ENCODE measurements at places on chromosomes 11 and 22.
A peak's percentile ranks its signal among the peaks of the same experiment; 100 is the strongest.

- no peak for DNase-seq
These were observed 50.9 kb downstream of the AP2A2 start for GRCh38 chr11:976431-977160.

GRCh38 chr11:114001416-114001815 lies 26.5 kb downstream of the HTR3A start:
- no peak for DNase-seq

GRCh38 chr11:12245091-12245490 lies 132.3 kb upstream of the PARVA start:
- DNase-seq, result no peak

GRCh38 chr11:63551091-63551888 lies 11.9 kb downstream of the PLAAT2 start:
- DNase-seq, result no peak

GRCh38 chr11:35391922-35392688 lies 27.3 kb downstream of the SLC1A2 start:
- peak; percentile 75 for DNase-seq

- DNase-seq, result no peak
These were observed 200.3 kb downstream of the C11orf91 start for GRCh38 chr11:33500332-33500731.

DNA sequence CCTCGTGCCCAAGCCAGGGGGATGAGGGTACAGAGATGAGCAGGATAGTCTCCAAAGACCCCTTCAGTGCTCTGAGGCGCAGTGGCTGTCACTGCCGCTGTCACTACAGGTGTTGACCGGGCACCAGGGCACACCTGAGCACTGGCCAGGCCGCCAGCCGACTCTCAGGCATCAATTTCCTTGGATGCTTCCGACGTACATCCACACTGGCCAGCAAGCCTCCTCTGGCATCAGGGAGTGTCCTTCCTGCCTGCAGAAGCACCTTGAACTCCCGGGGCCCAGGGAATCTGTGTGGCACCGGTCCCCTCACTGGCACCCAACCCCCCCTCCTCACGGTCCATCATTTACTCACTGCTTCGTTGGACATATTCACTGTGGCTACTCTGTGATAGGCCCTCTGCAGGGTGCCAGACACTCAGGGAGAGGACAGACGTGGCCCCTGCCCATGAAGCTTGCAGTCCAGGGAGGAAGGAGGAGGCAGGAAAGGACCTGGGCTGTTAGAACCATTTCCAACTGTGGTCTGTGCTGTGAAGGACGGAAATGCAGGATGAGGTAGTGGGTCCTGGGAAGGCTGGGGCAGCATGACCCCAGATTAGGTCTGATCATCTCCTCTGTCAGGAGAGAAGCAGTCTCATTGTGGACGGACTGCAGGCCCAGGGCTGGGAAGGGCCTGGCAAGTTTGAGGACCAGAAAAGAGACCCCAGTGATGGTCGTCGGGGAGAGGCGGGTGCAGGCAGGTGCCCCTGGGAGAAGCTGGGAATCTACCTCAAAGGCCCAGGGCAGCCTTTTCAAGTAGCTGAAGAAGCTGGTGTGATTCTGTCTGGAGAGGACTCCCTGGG lies 46.3 kb upstream of the ANO1 start:
- DNase-seq, result no peak

DNA sequence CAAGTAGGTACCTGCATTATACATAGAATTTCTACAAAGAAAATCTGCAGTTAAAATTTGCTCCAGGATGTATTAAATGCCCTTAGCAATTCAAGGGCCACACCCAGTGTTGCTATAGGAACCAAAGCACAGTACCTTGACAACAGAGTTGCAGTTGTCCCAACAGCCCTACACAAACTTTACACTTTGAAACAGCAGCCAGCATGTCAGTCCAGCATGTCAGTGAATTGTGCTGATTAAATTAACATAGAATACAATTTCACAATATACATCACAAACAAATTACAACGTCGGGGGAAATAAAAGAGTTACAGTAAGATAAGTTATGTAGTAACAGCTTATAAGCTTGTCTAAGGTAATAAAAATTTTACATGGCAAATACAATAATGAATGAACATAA lies 389.2 kb downstream of the SOX6 start:
- no peak for DNase-seq

DNA sequence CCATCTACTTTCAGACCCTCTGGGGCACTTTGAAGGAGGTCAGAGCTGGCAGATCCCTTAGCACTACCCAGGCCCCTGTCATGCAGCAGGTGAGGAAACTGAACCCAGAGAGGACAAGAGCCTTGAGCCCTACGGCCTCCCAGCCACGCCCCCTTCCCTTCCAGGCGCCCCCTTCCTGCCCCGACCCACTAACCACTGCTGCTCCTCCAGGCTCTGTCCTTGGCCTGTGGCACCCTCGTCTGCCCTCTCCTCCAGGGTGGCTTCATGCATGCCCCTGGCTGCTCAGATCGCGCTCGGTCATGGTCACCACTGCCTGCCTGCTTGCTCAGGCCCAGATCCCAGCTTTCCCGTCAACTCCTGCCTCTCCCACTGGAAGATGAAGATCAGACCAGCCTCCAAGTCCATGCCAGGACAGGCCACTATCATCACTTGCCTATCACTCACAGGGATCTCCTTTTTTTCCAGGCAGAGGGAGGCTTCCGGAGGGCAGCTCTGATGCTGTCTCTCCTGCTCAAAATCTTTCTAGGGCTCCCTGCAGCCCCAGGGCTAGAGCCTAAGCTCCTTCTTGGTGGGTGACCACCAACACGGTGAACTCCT lies 30.7 kb downstream of the ELFN2 start:
- no peak for DNase-seq

DNA sequence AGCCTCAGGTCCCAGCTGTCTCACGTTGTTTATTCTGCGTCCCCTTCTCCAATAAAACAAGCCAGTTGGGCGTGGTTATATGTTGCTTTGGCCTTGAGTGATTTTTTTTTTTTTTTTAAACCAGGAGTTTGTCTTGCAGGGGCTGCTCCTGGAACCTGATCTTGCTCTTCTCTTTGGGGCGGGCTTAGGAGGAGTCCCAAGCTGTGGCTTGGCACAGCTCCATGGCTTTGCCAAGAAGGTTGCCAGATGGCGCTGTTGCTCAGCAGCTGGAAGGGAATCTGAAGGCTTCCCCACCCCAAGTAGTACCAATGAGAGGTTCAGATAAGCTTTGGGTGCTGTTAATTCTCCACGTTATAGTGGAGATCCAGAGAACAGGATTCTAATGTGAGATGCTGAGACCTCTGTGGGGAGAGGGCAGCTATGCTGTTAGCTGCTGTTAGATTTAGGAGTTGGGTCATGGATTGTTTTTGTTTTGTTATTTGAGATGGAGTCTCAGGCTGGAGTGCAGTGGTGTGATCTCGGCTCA lies 2.0 kb upstream of the FERMT3 start:
- peak; percentile 91 for DNase-seq

DNA sequence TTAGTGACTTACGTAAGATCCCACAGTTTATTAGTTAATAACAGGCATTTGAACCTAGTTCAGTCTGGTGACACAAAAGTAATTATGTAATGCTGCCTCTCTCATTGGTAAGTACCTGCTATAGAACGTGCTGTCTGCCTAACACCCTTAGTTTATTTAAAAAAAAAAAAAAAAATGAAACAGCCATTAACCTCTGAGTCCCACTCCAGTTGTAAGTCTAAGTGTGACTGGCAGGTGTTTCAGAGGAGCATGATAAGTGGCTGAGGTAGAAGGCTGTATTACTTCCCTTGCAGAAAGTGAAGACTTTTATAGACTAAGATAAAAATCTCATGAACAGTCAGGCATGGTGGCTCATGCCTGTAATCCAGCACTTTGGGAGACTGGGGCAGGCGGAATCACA lies 140.5 kb downstream of the TRIM44 start:
- DNase-seq, result no peak

DNA sequence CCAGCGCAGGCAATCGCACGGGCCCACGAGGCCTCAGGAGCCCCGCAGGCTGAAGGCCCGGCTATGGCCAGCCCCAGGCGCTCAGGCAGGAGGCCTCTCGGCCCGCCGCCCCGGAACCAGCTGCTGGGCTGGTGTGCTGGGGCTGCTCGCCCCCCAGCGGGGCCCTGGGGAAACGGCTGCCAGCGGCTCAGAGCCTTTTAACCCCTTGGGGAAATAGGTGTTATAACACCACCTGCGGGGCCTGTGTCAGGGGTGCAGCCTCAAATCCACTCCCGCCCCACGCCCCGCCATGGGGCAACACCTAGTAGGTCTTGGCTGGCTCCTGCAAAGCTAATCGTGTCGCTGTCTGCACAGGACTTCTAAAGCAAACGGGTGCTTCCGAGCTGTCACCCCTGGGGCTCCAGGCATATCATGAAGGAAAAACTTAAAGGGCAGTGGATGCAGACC lies 237.4 kb downstream of the TTC28 start:
- peak; percentile 62 for DNase-seq

GRCh38 chr11:63837027-63837688 lies 1.8 kb upstream of the MARK2 start:
- peak; percentile 80 for DNase-seq

DNA sequence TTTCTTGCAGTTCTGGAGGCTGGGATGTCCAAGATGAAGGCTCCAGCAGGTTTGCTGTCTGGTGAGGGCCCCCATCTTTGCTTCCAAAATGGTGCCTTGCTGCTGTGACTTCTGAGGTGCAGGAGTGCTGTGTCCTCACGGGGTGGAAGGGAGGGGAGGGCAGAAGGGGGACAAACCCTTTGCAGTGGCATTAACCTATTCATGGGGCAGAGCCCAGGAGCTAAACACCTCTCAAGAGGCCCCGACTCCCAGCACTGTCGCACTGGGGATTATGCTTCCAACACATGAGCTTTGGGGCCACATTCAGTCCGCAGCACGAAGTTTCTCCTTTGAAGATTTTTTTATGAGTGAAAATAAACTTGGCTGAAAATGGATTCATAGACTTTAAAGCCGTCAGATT lies 25.5 kb upstream of the OSBPL5 start:
- DNase-seq, result no peak

- no peak for DNase-seq
These were observed 21.6 kb downstream of the GPR83 start for GRCh38 chr11:94379613-94380012.

DNA sequence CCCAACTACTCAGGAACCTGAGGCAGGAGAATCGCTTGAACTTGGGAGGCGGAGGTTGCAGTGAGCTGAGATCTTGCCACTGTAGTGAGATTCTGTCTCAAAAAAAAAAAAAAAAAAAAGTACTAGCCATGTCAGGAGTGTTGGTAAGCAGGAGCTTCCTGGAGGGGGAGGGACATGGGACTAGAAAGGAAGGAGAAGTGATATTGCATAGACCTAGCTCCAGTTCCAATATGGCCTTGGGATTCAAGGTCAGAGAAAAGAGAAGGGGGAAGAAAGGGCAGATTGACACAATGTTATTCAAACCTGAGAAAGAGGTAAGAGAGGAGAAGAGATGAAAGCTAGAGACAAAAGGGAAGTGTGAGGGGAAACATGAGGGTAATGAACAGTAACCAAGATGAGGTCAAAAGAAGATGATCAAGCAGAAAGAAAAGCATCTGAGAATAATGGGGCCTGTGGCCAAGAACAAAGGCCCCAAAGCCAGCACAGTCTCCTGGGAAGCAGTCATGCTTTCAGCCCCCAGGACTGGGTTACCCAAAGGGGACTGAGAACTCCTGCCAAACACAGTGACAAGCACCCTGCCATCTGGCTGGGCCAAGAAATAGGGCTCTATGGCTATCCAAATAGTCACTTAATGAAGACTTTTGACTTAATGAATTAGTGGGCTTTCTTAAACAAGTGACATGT lies 51.7 kb upstream of the FTH1 start:
- DNase-seq, result no peak

DNA sequence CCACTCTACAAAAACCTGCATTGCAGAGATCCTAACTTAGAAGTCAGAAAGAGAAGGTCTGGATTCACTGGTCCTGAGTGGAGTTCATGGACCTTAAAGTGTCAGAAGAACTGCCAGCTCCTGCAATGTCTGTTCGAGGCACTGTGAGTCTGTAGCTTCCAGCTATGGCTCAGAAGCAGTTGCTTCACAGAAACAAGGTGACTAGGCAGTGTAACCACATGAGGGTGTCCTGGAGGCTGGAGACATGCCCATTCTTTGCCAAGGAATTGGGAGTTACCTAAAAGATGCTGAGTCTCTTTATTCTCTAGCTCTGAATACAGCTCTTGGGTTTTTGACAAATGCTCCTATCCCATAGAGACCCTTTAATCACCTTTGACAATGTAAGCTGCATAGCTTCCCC lies 130.5 kb downstream of the SPON1 start:
- DNase-seq, result no peak

- DNase-seq, result no peak
These were observed 51.4 kb downstream of the ME3 start for GRCh38 chr11:86620891-86621521.

DNA sequence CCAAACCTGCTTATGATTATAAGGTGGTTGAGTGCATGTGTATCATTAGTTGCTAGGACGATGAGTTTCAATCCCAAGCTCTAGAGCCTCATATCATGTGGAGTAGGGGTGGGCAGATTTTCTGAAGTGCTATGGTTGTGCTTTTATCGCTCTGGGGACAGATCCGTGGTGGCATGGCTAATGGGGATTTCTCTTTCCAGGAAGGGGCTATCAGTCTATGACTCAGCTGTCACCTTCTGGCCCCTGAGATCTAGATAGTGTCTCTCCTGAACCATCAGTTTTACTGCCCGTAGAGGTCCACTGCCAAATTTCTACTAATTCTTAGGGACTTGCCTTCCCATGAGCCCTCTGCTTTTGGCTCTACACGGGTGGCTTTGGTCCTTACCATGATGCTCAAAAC lies 51.8 kb downstream of the FDX1 start:
- no peak for DNase-seq

Measured in HTR-8/SVneo (cell line).